ENCODE measurements at places on chromosomes 2 and 18. TPM values are rescaled to one million over a fixed set of nuclear protein-coding genes. Genes with fewer than 3 reads are reported as not detected.

RAMP1 gene
- 0.60 TPM for total RNA-seq

GRCh38 chr2:239309398-239310245 lies 91.2 kb downstream of the HDAC4 start:
- DNase-seq, result no peak

- DNase-seq, result no peak
Observed at GRCh38 chr2:17311106-17311619, 207.1 kb downstream of the RAD51AP2 start.

GRCh38 chr2:168056242-168056787 lies 191.1 kb downstream of the STK39 start:
- DNase-seq, result no peak

DNA sequence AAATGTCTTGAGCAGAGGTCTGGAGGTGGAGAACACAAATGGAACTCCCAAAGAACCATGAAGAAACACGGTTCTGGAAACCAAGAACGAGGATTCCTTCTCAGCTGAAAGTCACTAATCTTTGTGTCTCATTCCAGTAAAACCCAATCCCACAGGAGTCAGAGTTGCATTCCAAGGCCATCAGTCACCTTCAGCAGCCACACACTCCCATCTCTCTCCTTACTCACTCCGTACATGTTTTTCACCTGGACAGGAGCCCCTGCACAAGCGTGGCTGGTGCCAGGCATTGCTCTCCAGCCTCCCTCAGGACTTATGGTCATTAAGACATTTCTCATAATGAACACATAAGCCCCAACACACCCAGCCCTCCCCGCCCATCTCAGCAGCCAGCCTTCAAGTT lies 175.4 kb upstream of the SIX2 start:
- DNase-seq, result no peak

DNA sequence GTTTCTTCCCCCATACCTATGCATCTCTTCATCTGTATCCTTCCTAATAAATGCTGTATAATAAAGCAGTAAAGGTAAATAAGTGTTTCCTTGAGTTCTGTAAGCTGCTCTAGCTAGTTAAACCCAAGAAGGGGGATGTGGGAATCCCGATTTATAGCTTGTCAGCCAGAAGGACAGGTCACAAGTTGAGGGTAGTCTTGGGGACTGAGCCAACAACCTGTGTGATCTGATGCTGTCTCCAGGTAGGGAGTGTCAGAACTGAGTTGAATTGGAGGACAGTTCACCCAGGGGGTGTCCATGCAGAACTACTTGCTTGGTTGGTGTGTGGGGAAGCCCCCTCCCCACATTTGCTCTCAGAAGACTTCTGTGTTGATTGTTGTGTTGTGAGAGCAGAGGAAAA lies 112.4 kb downstream of the LDLRAD4 start:
- DNase-seq, result no peak

CLIP4 gene
- 20.5 TPM for total RNA-seq

DNA sequence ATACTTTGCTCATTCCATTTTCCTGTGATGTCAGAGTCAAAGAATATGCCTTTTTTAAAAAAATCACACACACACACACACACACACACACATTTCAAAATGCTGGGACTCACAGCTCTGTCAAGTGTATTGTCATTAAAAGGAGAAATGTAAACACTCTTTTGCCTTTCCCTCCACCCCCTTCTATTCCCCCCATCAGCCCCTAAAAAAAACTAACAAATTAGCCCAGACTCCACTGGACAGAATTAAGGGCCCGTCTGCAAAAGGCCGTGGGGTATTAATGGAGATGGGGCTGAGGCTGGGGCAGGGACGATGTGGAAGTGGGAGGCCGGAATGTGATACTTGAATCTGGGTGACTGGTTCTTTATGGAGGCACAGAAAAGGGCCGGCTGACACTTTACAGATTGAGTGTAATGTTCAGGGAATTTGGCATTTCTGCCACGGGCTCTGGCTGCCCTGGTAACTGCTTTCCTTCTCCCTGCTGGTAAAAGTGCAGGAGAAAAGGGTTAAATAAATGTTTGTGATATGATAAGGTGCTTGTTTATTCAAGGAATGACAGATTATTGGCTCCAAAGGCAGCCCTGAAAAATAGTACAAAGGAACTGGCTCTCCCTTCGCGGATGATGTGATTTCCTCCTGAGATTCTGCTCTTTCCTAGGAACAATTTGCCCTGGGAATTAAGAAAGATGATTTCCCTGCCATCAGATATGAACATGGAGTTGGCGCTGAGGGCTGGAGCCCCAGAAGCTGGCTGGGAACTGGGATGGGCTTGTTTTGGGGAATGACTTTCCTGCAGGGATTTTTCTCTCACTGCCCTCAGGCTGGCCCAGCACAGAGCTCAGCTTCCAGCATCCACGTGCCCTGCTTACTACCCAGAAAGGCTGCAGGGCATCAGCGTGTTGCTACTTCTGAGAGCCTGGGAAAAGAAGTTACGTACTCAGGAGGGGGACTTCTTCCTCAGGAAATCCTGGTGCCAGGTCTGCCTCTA lies 52.8 kb upstream of the CTAGE1 start:
- DNase-seq, result no peak

DNA sequence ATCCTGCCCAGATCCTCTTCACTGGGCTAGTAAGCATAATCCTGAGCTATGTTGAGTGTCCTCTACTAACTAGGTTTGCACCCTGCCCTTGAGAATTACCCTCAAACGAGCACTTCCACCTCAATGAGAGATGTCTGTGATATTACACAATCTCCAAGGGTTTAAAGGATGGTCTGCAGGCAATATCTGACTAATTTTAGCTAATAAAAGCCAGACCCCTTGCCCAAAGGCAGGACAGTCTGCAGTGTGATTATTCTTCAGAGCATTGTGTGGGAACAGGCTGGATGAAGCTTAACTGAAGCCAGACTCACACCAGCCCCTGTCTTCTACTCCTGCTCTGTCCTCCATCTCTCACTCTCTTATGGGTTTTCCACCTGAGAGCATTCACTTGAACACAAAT lies 544.9 kb upstream of the DDX18 start:
- DNase-seq, result no peak

DNA sequence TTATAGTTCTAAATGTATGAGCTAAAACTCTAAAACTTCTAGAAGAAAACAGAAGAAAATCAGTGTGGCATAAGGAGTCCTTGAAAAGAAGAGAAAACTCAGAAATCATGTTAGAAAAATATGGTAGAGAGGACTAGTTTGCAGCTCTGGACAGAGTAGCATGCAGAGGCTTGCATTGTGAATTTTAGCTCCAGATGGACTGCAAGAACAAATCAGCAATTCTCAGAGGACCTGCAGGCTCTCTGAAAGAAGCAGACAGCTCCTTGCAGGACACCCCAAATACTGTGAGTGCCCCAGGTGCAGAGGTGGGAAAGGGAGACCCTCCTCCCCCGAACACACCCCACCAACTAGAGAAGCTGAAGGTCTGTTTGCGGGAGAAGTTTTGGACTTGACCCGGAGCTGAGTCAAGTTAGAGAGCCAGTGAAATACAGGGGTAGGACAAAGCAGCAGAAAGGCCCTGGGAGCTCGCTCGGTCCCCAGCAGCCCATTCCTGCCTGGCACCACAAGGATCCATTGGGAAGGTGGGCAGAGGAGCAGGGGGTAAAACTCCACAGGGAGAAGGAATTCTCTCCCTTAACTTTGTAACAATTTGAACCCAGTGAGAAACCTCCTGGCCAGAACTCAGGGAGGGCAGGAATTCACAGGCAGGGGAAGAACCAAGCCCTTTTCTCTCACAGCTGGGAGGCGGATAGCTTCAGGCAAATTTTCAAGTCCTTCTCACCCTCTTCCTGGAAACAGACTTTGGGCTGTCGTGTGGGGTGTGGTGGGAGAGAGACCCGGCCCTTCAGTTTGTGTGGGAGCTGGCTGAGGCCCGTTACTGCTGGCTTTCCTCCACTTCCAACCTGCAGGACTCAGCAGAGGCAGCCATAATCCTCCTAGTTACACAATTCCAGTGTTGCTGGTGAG lies 216.2 kb upstream of the SLC35G4 start:
- no peak for DNase-seq

ALPP gene
- total RNA-seq, result not detected

All from CD8-positive, alpha-beta memory T cell (primary cell).